ENCODE measurements at places on chromosomes 3 and 15.
A peak's percentile ranks its signal among the peaks of the same experiment; 100 is the strongest.

DNA sequence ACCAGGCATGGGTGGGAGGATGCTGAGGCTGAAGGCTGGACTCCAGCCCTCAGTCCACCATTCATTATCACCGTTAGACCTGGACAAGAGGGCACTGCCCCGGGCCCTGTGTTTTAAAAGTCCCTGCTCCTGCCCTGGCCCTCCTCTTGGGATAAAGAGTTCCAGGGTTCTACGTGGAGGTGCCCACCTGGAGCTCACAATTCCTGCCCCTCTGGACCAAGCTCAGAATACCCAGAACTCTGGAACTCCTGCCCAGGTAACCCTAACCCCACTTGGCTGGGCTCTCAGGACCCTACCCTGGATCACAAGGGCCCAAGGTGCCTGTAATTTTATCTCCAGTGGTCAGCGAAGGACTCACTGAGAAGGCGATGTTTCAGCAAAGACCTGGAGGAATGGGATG lies 1.2 kb downstream of the CALML4 start:
- DNase-seq, result no peak

GRCh38 chr3:167113035-167113830 lies 266.9 kb downstream of the ZBBX start:
- no peak for DNase-seq

DNA sequence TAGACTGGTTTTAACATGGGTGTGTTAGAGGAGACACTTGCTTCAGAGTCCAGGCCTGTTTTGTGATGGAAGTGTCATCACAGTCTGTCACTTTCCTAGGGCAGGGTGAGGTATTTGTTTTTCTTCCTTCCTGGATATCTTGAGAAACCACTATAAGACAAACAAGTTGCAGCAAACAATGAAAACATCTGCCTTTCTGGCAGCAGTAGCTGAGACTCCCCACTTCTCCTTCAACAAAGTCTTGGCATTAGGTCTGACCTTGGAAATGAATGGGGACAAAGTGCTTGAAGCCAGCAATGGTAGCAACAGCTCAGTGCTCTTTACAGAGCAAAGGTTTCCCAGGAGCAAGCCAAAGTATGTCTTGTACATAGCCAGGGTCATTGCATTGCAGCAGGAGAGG lies 64.6 kb downstream of the CD200 start:
- DNase-seq, result no peak

DNA sequence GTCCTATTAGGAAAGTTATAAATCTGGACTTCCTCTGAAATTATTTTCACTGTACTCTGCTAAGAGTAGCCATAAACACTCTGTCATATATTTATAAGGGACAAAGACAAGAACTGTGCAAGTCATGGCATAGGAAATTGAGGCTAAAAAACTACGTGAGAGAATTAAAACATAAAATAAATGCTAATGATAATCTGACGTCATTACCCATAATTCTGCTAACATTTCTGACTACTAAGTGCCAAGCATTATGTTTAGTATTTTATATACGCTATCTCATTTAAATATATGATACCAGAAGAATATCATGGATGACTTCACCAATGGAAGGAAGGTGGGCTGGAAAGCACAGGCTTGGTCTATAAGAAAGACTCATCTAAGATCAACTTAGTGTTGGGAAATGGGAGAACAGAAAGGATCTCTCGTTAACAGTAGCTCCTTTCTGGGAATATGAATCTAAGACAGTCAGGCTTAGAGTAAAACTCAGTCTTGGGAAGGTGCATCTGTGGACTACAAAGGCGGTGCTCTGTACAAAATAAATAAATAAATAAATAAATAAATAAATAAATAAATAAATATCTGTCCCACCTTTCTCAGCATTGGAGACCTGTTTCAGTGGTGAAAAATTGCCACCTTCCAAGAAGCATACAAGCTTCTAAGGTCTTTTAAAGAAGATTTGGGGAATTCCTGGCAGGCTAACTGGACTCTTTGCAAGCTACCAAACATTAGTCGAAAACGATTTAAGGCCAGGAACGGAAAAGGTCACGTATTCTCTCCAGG lies 267.4 kb downstream of the CGGBP1 start:
- no peak for DNase-seq

DNA sequence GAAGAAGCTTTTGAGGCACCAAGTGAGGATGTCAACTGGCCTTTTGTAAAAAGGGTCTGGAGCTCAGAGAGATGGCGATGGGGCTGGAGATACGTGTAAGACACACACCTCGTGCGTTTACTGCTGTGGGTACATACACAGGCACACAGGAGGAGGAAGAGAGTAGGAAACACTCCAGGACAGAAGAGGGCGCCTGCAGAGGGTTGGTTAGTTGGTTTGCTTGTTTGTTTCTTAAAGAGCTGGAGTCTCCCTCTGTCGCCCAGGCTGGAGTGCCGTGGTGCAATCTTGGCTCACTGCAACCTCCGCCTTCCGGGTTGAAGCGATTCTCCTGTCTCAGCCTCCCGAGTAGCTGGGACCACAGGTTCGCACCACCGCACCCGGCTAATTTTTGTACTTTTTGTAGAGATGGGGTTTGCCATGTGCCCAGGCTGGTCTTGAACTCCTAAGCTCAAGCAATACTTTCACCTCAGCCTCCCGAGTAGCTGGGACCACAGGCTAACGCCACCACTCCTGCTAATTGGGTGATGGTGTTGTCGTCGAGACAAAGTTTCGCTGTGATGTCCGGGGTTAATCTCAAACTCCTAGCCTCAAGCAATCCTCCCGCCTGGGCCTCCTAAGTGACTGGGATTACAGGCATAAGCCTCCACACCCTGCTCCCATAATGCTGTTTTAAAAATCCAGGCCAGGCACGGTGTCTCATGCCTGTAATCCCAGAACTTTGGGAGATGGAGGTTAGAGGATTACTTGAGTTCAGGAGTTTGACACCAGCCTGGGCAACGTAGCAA lies 1.3 kb upstream of the PRR20G start:
- peak; percentile 14 for DNase-seq

- peak; percentile 84 for DNase-seq
Observed at GRCh38 chr3:142963516-142964448, at the start of gene PAQR9. PAQR9 (minus strand) TSS chr3:142963674; CDS start chr3:142963336, 338 bp downstream.

DNA sequence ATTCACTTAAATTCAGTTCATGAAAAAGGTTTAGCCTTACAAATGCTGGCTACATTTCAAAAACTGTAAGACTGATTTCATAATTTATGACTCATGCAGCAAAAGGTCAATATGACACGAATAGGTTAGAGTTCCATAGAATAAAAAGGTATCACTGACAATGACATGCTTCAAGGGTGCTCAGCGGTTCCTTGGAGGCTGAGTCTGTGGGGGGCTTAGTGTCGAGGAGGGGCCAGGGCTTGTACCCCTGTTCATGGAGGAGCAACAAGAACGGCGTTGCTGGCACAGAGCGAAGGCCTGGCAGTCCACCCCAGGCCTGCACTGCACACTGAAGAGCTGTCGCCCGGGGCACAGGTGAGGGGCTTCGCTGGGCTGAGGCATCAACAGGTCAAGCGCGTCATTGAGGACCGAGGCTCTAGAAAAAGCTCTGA lies 174.2 kb downstream of the NR1D2 start:
- DNase-seq, result no peak

DNA sequence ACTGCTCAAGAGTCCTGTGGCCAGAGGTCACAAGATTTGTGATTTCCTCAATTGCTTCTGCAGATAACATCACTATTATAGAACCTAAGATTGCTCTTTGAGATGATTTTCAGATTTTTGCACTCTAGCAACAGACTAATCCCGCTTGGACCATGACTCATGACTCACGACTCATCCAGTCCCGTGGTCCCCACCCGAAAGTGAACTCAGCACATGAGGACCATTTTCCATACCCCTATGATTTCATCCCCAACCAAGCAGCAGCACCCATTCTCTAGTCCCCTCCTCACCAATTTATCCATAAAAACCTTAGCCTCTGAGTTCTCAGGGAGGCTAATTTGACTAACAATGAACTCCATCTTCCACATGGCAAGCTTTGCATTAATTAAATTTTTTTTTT lies 106.3 kb upstream of the ALCAM start:
- DNase-seq, result no peak

DNA sequence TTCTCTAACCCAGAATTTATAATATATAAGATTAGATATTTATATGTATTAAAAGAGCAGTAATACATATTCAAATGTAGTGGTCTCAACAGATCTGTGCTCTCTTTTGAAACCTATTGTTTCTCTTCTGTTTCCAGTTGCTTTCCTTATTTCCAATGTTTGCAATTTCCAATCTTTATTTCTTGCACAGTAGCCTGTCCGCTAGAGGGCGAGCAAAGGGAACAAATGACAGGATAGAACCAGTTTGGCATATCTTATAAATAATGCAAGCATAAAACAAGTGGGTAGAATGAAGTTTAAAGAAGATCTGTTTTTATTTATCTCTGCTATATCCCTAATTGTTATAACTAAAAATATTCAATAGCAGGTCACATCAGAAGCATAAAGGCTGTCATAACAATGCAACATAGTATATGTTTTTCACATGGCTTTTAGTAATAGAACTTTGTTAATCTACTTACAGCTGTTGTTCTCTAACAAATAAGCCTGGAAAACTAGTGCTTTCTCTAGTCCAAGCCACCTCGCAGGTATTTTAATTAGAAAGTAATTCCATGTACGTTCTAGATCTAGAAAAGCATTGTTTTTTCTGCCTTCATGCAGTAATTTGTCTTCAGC lies 15.1 kb upstream of the TCAIM start:
- DNase-seq, result peak; percentile 78

DNA sequence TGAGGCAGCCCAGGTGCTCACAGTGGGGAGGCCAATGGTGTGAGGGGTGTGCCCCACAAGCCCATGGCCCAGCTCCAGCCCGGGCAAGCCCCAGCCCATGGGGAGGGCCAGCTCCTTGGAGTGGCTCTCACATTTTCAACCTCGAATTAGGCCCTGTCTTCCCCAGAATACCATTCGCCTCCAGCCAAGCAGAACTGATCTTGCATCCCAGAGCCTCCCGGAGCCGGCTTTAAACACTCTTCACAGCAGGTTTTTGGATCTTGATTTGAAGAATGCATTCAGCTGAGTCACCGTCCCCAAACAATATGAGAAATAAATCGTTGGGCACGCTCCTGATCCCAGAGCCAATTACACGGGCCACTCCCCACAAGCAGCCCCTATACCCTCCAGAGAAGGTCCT lies 23.7 kb downstream of the TPRA1 start:
- DNase-seq, result no peak

DNA sequence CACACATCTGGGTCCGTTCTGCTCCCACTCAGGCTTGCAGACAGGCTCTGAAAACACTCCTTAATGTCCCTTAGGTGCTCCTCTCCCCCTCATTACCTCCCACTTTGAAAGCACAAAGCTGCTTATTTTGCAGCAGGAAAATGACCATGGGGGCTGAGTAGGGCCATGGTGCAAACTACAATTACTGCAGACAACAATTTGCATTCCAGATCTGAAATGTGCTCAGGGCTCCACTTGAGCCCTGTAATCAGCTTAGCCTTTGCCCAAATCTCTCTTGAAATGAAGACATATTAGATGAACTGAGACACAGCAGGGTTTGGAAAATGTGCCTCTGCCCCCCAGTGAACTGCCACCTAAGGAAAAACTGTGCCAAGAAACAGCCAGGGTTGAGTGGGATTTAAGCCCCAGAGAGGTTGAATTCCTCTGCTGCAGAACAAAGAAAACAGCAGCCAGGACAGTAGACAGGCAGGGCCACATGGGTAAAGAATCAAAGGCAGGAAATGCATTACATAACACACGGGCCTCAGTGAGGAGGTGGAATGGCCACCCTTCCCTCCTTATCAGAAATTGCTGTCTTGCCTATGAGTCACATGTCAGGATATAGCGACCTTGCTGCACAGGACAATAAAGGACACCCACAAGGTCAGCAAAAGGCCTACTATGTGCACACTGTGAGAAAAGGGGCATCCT lies 126.8 kb upstream of the ARHGEF3 start:
- no peak for DNase-seq

DNA sequence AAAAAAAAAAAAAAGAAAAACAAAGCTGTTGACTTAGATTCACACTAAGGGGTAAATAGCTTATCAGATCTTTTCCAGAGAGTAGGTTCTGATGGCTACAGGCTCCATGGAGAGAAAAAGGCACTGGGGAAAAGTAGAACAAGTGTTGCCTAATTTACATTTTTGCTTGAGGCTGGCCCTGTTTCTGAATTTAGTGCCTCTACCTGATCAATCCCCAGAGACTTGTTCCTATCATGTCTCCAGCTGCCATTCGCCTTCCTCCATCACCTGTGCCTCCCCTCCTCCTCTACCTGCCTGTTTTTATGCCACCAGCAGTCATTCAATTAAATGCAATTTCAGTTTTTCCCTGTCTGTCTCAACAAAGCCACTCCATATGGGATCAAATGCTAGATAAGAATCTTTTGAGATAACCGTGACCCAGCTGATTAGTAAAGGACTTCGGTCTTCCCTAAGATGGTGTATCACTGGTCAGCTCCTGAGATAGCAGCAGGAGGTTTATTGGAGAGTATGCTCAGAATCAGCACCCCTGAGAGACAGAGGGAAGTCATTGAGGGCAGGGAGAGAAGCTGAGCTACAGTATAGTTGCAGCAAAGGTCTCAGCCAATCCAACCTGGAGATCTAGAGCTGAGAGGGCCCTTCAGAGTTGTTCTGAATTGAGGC lies 88.1 kb upstream of the GADL1 start:
- DNase-seq, result no peak

DNA sequence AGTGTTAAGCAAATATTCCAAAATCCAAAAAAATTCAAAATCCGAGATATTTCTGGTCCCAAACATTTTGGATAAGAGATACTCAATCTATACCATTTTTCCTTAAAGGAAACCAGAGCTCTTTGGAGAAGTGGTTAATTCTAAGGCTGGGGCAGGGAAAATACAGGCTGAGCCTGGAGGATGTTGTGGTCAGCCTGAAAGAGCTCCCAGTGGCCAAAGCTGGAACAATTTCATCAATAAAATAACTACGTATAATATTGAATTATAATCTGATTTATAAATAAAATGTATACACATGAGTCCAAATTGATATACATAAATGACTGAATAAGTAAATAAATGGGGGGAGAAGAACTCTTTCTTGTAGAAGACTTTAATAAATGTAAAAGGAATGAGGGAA lies 24.6 kb downstream of the PPARG start:
- no peak for DNase-seq

DNA sequence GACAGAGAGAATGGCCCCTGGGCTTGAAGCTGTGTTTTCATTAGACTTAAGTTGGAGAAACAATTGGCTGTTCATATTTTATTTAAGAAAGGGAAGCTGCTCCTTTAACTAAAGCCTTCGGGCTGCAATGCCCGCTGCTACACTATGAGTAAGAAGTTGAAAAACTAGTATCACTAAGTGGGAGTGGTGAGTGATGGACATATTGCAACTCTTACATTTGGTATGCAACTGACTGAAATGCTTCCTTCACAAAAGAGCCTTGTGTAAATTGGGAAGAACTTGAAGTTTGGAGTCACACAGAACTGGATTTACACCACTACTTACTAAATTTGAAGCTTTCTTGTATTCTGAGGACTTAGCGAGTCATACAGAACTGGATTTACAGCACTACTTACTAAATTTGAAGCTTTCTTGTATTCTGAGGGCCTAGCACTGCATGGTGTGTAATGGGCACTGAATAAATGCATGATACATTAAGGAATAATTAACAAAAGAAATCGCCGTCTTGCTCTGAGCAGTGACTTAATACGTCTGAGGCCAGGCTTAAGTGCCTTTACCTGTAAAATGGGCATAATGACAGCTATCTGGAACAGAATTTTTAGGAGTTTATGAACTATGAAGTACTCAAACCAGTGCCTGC lies 149.5 kb downstream of the RYR3 start:
- DNase-seq, result no peak

- no peak for DNase-seq
Observed at GRCh38 chr3:123281929-123282328, 80.2 kb downstream of the SEC22A start.
